Peyer's patch (tissue), 4 donors: ENCODE measurements at places on chromosomes 1 and 21. TPM values are rescaled to one million over a fixed set of nuclear protein-coding genes. Genes with fewer than 3 reads are reported as not detected.

DNA sequence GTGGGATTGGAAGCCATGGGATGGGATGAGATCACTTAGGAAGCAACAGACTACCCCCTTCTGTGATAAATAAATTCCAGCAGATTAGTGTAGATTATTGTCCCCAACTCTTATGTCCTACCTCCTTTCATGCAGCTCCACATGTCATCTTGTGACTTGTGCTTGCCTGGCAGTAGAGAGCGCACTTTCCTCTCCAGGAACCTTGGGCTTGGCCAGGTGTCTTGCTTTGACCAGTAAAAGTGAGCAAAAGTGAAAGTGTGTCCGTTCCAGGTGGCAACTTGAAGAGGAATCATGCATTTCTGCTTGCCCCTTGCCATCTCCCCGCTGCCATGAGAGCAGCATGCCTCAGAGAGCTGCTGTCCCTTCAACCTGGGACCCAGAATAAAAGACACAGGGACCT, 122.9 kb upstream of the ERG start:
- H3K4me3 ChIP-seq: no peak overlapping the region
- no peaks in the 10 kb centered on the region for H3K36me3 ChIP-seq
- no peak overlapping the region for H3K27ac ChIP-seq

- H3K27me3 ChIP-seq: no peaks in the 10 kb centered on the region
- H3K27ac ChIP-seq: no peak overlapping the region
- no peaks in the 10 kb centered on the region for H3K36me3 ChIP-seq
- no peak overlapping the region for H3K4me3 ChIP-seq
Observed at GRCh38 chr1:113307771-113308445, 82.4 kb upstream of the MAGI3 start.

GRCh38 chr1:233710507-233710906, 96.6 kb downstream of the KCNK1 start:
- no peak for DNase-seq
- no peaks in the 10 kb centered on the region for H3K36me3 ChIP-seq
- no peak overlapping the region for H3K27ac ChIP-seq
- no peaks in the 10 kb centered on the region for H3K27me3 ChIP-seq
- no peaks in the 10 kb centered on the region for H3K4me1 ChIP-seq
- no peak overlapping the region for H3K4me3 ChIP-seq

- H3K36me3 ChIP-seq: no peaks in the 10 kb centered on the region
- H3K4me3 ChIP-seq: no peak overlapping the region
- no peak overlapping the region for H3K27ac ChIP-seq
- no peaks in the 10 kb centered on the region for H3K27me3 ChIP-seq
- H3K4me1 ChIP-seq: no peaks in the 10 kb centered on the region
Observed at GRCh38 chr1:222009105-222009730, 267.3 kb upstream of the DUSP10 start.

DNA sequence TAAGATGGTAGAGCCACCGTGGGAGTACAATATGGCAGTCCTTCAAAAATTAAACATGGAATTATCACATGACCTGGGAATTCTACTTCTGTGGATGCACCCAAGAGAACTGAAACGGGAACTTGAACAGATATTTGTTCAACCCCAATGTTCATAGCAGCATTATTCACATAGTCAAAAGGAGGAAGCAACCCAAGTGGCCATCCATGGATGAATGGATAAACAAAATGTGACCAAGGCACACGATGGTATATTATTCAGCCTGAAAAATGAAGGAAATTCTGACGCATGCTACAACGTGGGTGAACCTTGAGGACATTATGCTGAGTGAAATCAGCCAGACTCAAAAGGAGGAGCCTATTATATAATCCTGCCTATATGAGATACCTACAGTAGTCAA, 22.8 kb upstream of the LAPTM5 start:
- no peak overlapping the region for H3K4me3 ChIP-seq
- H3K36me3 ChIP-seq: no peaks in the 10 kb centered on the region
- no peak overlapping the region for H3K27ac ChIP-seq

GRCh38 chr1:23214640-23215039, 2.7 kb downstream of the HTR1D start:
- H3K4me3 ChIP-seq: no peak overlapping the region
- no peaks in the 10 kb centered on the region for H3K27me3 ChIP-seq

GRCh38 chr1:114126261-114127095, 27.2 kb downstream of the SYT6 start:
- no peak overlapping the region for H3K4me3 ChIP-seq
- no peak overlapping the region for H3K27ac ChIP-seq
- H3K4me1 ChIP-seq: no peaks in the 10 kb centered on the region
- DNase-seq: no peak

GRCh38 chr1:58893257-58893869, 109.5 kb upstream of the JUN start:
- peak; percentile 62 for DNase-seq
- H3K36me3 ChIP-seq: no peaks in the 10 kb centered on the region
- no peaks in the 10 kb centered on the region for H3K4me1 ChIP-seq

DNA sequence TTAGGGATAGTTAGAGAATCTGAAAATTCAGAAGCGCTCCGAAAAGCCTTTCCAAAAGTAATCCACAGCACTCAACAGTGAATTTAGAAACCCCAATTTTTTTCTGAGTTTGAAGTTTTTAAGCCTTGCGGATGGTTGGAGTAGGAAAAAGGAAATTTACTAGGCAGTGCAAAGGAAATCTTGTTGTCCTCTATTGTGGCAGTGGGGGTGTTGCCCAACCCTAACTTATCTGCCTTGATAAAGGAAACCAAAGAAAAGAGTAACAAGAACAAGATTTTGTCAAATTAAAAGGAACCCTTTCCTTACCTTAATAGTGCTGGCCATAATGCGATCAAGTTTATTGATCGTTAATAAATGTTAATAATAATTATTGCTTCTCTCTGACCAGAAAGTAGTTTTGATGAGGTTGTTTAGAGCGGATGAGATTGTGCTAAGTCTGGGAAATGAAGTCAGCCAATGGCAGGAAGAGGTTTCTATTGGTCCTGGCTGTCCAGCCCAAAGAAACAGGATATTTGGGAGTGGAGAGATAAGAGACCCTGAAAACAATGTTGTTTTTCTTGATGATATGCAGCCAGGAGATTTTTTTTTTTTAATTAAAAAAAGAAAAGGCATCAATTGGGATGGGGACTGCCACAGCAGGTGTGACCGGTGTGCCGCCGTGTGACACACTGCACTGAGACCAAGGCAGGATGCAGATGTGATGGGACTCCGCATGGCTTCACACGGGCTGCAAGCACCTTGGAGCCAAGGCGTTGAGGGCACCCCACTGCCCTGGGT, at the start of gene ERG:
ERG (minus strand) TSS at position 421 of the 777 bp plus-strand sequence; CDS start at position 324, 97 bp downstream.
- H3K27me3 ChIP-seq: no peaks in the 10 kb centered on the region
- no peaks in the 10 kb centered on the region for H3K4me1 ChIP-seq
- H3K27ac ChIP-seq: no peak within 1 kb of the TSS
- H3K4me3 ChIP-seq: peak within 1 kb of the TSS; percentile 31

GRCh38 chr21:31180256-31181081, 142.2 kb upstream of the KRTAP19-8 start:
- H3K36me3 ChIP-seq: no peaks in the 10 kb centered on the region
- no peaks in the 10 kb centered on the region for H3K4me1 ChIP-seq
- DNase-seq: no peak
- H3K4me3 ChIP-seq: no peak overlapping the region
- no peaks in the 10 kb centered on the region for H3K27me3 ChIP-seq

- DNase-seq: no peak
- no peaks in the 10 kb centered on the region for H3K36me3 ChIP-seq
- no peak overlapping the region for H3K27ac ChIP-seq
- H3K4me3 ChIP-seq: no peak overlapping the region
- no peaks in the 10 kb centered on the region for H3K27me3 ChIP-seq
Observed at GRCh38 chr1:169138866-169139670, 32.6 kb downstream of the ATP1B1 start.

GRCh38 chr1:218938259-218938658, 235.4 kb upstream of the LYPLAL1 start:
- H3K27ac ChIP-seq: no peak overlapping the region
- H3K27me3 ChIP-seq: no peaks in the 10 kb centered on the region
- no peak for DNase-seq
- no peak overlapping the region for H3K4me3 ChIP-seq
- no peaks in the 10 kb centered on the region for H3K4me1 ChIP-seq

- no peak for DNase-seq
- no peak overlapping the region for H3K27ac ChIP-seq
- no peak overlapping the region for H3K4me3 ChIP-seq
Observed at GRCh38 chr1:239125027-239125426, 261.3 kb upstream of the CHRM3 start.

GRCh38 chr1:198543670-198544260, 3.3 kb upstream of the ATP6V1G3 start:
- H3K36me3 ChIP-seq: no peaks in the 10 kb centered on the region
- no peak for DNase-seq
- no peak overlapping the region for H3K4me3 ChIP-seq
- H3K4me1 ChIP-seq: no peaks in the 10 kb centered on the region
- no peak overlapping the region for H3K27ac ChIP-seq
- H3K27me3 ChIP-seq: no peaks in the 10 kb centered on the region

GRCh38 chr1:62321446-62321845, 2.2 kb upstream of the KANK4 start:
- H3K4me1 ChIP-seq: peaks cover 11% of the 10 kb centered on the region
- no peak overlapping the region for H3K4me3 ChIP-seq
- no peaks in the 10 kb centered on the region for H3K27me3 ChIP-seq
- H3K36me3 ChIP-seq: no peaks in the 10 kb centered on the region

DNA sequence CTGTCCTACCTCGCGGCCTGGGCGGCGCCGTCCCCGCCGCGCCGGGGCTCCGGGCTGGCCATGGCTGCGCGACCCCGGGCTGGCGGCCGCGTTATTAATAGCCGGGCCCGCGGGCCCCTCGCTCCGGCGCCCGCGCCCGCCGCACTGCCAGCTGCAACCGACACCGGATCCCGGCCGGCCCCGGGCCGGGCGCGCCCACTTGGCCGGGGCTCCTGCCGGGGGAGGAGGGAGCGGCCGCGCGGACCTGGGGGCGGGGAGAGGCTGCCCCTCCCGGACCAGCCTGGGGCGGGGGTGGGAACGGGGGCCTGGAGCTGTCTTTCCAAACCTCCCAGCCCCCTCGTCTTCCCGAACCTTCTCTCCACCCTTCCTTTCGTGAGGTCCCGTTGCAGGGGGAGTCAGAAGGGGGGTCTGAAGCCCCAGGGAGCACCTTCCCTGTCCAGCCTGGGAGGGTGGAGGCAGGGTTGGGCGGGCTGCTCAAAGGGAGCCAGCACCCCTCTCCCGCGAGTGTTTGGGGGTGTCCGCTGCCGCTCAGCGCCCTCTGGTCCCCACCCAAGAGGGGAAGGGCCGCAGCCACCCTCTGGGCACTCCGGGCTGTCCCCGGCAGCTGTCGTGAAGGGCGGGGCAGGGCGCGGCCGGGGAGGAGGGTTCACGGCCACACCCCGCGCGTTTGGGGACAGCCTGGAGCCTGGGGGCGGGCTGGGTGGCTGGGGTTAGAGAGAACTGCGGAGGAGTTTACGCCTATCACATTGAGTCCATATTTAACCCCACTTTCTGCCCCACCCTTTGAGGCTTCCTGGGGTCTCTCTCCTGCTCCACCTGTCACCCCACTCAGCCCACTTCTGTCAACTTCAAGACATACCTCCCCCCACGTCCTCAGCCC, at the start of gene SYNC:
SYNC (minus strand) TSS at position 172 of the 880 bp plus-strand sequence; CDS start at position 62, 110 bp downstream.
- H3K4me1 ChIP-seq: peaks cover 18% of the 10 kb centered on the region
- H3K27me3 ChIP-seq: no peaks in the 10 kb centered on the region
- no peaks in the 10 kb centered on the region for H3K36me3 ChIP-seq
- no peak for DNase-seq
- H3K4me3 ChIP-seq: peak within 1 kb of the TSS; percentile 39
- peak within 1 kb of the TSS; percentile 47 for H3K27ac ChIP-seq

GRCh38 chr1:200907611-200908097, 13.0 kb downstream of the INAVA start:
- DNase-seq: peak; percentile 48
- H3K36me3 ChIP-seq: no peaks in the 10 kb centered on the region
- H3K4me1 ChIP-seq: peaks cover 8% of the 10 kb centered on the region
- H3K27ac ChIP-seq: no peak overlapping the region
- no peak overlapping the region for H3K4me3 ChIP-seq

- H3K4me3 ChIP-seq: no peak overlapping the region
- no peaks in the 10 kb centered on the region for H3K36me3 ChIP-seq
- H3K27ac ChIP-seq: no peak overlapping the region
- no peaks in the 10 kb centered on the region for H3K27me3 ChIP-seq
Observed at GRCh38 chr1:231990388-231990787, 363.8 kb downstream of the DISC1 start.

- no peak overlapping the region for H3K27ac ChIP-seq
- DNase-seq: no peak
- H3K36me3 ChIP-seq: no peaks in the 10 kb centered on the region
- peaks cover 9% of the 10 kb centered on the region for H3K4me1 ChIP-seq
- H3K4me3 ChIP-seq: no peak overlapping the region
Observed at GRCh38 chr1:173862769-173863223, 5.0 kb downstream of the GAS5 start.

DNA sequence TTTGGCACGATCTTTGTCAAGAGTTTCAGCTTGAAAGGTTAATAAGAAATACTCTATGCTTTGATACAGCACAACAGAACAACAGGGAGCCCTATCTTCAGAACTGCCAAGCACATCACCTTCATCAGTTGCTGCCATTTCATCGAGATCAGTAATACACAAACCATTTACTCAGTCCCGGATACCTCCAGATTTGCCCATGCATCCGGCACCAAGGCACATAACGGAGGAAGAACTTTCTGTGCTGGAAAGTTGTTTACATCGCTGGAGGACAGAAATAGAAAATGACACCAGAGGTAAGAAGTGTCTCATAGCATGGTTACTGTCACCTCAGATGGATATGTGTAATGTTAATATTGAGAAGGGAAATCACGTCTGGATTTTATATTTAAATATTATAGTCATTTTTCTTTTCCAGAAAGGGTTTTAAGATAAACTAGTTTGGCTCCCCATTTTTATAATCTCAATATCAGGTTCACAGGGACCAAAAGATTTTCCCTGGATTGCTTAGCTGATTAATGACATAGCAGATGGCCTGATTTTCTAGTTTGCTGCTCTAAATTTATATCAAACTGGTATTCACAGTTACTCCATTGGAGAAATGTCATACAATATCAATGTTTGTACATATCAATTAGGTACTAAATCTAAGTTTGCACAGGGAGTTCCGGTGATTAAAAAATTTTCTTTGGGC, 97.3 kb downstream of the USP25 start:
- no peaks in the 10 kb centered on the region for H3K36me3 ChIP-seq
- H3K4me3 ChIP-seq: no peak overlapping the region
- H3K27me3 ChIP-seq: no peaks in the 10 kb centered on the region
- H3K4me1 ChIP-seq: no peaks in the 10 kb centered on the region
- no peak for DNase-seq

The HSD3B2 gene
- not detected for total RNA-seq

The VPS26C gene
- total RNA-seq: 79.8 TPM

The SGIP1 gene
- 4.7 TPM for total RNA-seq

The SNRNP40 gene
- 40.3 TPM for total RNA-seq

The ABCG1 gene
- 48.5 TPM for total RNA-seq

The COL8A2 gene
- total RNA-seq: 0.83 TPM

The GJA4 gene
- total RNA-seq: 2.5 TPM
